Stimulated activated CD4-positive, alpha-beta T cell treated with anti-CD3 and anti-CD28 coated beads, Interleukin-15, amount 100 ng/mL, for 48 hours (primary cell): ENCODE measurements at places on chromosomes 12 and 14.

DNA sequence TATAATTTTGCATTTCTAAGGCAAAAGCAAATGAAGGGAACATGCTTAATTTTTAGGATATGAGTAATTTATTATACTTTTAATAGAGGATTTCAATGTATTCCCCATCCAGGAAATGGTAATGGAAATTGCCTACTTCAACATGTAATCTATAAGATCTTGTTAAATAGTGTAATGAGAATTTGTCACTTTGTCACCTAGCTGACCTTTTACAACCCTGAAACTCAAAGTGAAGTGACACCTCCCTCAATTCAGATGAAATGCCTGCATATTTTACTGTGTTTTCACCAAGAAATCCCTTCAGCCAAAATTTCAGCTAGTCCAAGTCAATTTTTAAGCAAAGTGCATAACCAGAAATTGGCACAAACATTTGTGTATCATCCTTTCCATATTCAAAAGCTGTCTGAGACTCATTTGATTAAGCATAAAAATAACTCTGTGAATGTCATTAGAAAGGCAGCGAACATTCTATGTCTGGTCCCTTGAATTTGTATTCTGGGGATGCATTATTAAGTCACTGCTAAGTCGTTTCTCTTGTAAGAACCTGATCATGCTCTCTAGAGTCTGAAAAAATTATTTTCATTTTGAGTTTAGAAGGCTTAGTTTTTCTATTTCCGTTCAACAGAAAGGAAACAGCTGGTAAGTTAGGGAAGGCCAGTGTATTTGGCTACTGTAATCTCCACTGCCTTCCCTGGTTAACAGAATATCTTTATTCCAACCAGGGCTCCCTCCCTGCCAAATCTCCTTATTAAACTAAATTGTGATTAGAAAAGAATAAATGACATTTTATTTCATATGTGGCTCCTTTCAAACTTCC lies 100.8 kb downstream of the IGF1 start:
- DNase-seq, result no peak

DNA sequence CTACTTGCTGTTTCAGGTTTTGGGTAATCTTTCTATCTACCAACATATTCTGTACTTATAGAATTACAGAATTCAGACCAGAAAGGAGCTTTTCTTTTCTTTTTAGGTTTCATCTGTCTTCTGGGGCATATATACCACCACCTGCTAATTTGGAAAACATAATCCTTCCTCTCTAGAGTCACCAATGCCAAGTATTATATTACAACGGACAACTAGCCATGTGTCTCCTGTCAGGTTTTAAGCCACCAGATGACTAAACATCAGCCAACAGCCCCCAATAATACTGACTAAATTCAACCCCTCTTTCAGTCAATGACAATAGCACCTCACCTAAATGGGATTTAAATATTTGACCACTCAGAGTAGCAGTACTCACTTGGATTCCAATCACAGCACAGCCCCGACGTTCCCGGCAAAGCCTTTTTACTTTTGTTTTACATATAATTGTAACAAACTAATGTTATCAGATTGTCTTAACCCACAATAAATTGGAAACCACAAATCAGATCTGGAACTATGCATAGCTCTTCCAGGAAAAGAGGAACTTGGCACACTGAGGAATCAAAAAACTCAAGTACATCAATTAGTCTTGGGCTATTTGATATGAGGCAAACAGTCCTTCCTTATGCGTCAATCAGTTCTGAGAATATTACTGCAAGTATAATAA lies 13.5 kb downstream of the SLC11A2 start:
- DNase-seq, result no peak

DNA sequence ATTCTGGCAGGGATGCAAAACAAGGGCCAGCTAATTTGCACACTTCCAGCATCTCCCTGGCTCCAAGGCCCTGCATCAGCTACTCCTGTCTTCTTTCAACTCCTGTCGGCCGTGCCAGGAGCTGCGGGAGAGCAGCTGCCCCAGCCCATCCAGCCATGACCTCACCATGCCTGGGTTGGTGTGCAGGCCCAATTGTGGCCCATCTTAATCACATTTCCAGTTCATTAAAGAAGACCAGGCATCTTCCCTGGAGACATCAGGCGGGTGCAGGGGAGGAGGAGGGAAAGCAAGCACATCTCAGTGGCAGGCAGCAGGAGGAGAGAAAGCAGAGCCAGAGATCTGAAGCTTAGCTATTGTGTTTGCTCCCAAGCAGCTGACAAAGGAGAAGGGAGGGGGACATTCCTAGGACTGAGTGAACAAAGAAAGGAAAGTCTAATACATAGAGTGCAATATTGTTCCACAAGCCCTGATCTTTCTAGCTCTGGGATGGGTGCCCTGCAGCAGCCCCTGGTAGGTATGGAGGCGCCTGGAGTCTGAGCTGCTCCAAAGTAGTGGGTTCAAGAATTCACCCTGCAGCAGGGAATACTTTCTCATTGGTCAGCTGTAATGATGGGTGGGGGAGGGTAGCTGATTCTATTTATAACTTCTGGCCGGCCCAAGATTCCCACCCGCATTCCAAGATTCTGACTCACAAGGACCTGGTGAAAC lies 40.1 kb downstream of the VWF start:
- DNase-seq, result no peak

- DNase-seq, result no peak
Measured at GRCh38 chr12:79252358-79253075, 387.9 kb downstream of the SYT1 start.

- DNase-seq, result no peak
Measured at GRCh38 chr14:61653507-61653906, 41.8 kb upstream of the HIF1A start.

DNA sequence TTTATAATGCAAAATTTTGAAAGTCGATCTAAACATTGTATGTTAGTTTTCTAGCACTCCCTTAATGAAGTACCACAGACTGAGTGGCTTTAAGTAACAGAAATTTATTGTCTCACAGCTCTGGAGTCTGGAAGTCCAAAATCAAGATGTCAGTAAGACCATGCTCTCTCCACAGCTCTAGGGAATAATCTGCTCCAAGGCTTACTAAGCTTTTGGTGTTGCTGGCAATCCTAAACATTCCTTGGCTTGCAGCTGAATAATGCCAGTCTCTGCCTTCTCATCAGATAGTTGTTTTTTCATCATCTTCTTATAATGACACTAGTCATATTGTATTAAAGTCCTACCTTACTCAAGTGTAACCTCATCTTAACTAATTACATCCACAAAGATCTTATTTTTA lies 102.2 kb downstream of the RASSF9 start:
- no peak for DNase-seq

DNA sequence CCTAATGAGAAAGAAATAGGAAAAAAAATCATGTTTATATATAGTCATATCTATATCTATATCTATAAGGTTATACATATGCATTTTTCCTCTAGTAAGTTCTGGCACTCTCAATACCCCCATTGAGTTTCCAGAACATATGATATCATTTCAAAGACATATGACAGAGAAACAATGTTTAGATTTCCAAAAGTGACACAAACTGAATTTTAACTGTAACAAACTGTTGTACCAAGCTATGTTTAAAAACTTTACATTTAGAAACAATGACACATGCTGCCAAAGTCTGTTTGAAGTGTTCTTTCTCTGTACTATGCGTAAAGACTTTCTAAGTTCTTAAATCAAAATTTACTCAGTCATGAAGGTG lies 171.6 kb downstream of the PRKD1 start:
- no peak for DNase-seq

- no peak for DNase-seq
Measured at GRCh38 chr12:114888928-114889584, 205.1 kb upstream of the TBX3 start.

DNA sequence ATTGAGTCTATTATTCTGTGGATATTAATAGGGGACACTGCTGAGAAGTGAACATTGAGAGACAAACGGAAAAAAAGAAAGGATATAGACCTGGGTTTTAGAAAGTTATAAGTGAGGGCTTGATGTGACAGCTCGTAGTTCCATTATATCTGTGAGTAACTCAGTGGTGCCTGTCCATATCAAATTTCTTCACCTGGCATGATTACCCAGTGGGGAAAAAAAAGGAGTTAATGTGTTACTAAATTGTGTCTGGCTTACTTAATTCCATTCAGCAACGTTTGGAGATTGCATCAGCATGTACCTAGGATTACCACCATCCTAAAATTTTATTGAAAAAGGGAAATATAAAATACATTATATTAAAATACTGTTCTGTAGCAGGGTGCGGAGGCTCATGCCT lies 1249.9 kb downstream of the SLC16A7 start:
- DNase-seq, result no peak

GRCh38 chr14:100569734-100570286 lies 17.4 kb downstream of the BEGAIN start:
- no peak for DNase-seq

- DNase-seq, result no peak
Measured at GRCh38 chr14:94897082-94897481, 127.2 kb upstream of the GSC start.

DNA sequence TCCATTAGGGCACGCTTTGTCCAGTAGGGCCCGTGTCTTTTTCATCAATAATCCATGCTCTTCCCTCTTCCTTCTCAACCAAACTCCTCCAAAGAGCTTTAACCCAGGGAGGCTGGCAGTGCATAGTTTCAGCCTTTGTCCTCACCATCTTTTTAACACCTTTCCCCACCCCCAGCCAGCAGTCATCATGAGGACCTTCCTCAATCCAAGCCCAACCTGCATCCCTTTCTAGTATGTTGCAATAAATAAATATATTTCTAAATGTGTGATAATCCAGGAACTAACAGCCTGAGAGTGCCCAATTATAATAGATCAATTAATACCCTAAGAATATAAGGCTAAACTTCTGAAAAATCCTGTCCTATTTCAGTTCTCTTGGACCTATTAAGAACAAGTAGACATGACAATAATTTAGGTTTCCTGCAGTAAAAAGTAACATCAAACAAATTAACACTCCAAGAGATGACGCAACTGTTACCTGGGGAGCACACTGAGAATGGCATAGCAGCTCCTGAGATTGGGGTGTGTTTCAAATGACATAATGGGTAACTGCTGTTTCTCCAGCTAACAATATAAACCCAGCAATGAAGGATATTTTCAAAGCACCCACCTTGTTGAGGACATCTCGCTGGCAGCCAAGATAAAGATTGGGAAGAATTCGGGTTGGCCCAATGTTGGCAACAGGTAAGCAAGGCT lies 62.6 kb downstream of the DUSP16 start:
- DNase-seq, result no peak

DNA sequence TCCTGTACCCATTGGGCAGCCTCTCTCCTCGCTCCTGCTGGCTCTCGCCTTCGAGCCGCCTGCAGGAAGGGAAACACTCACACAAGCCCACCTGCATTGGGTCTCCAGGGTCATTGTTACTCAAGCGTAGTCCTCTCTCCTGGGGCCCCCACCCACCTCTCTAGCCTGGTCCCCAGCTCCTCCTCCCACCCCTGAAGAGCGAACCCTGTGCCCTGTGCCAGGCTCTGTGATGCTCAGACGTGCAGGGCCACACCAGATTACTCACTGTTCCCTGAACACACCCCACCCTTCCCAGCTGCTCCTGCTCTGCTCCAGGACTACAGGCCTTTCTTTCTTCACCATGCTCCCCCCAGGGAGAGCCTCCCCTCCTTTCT lies 88.1 kb downstream of the NINJ2 start:
- no peak for DNase-seq

DNA sequence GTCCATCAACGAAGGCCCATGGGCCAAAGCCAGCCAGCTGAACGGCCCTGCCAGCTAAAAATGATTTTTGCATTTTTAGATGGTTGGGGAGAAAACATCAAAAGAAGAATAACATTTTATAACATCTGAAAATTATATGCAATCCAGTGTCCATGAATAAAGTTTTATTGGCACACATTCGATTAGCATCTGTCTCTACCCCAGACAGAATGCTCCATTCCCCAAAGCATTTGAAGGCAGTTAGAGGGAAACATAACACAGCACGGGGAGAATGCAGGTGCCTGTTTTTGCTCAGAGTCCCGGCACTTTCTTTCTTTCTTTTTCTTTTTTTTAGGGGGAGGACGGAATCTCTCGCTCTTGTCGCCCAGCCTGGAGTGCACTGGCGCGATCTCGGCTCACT lies 110.7 kb downstream of the ZNF664 start:
- no peak for DNase-seq

DNA sequence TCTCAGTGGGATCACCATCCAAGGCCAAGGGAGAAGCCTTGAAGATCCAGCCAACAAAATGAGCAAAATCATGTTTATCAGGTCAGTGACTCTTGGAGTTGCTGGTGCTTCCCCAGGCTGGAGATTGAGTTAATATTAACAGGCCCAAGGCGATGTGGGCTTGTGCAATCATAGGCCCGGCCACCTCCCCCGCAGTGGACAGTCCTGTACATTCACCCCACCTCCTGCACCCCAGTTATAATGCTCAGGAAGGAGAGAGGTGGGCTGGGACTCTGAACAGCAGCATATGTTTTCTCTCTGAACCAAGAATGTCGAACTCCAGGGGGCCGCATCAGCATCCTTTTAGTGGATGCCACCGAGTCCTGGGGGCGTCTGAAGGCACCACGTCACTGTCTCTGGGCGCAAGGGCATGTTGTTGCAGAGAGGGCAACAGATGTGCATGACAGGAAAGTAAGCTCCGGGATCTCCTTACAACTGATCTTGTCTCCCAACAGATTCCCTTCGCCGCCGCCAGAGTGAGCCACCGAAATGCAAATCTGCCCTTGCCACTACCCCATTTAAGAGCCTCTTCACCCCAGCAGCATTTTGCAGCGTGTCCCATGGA lies 32.2 kb upstream of the SERPINA6 start:
- DNase-seq, result no peak

DNA sequence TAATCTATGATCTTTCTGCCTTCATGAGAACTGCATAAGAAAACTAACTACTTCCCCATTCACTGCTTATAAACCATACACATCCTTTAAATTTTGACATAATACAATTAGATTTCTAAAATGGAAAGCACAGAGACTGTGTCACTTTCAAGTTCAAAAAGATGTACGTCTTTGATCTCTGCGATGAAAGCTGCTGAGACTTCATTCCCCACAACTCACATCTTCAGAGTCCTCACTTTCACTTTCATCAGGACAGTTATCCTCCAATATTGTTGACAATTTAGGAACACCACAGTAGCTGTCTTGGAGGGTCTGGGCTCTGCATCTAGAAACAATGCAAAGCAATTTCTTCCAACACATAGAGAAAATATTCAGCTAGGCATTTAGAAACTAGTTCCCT lies 47.9 kb upstream of the KCNC2 start:
- no peak for DNase-seq

DNA sequence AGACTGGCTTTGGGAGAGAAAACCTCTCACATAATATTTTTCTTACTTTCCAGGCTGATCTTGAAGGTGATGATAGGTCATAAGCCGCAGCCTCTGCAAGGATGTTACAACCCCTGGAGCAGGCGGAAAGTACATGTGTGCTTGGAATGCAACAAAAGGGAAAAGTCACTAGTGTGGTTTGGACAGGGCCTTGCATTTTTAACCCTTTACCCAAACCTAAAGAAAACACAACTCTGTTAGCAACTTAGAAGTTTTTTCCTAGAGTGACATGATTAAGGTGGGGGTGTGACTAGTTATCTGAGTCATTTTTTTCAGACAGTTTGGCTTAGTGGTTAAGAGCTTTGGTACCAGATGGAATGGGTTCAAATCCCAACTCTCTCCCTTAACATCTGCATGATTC lies 97.0 kb downstream of the TMEM30B start:
- DNase-seq, result no peak
